ENCODE measurements at places on chromosomes 5 and 9.
A peak's percentile ranks its signal among the peaks of the same experiment; 100 is the strongest.

DNA sequence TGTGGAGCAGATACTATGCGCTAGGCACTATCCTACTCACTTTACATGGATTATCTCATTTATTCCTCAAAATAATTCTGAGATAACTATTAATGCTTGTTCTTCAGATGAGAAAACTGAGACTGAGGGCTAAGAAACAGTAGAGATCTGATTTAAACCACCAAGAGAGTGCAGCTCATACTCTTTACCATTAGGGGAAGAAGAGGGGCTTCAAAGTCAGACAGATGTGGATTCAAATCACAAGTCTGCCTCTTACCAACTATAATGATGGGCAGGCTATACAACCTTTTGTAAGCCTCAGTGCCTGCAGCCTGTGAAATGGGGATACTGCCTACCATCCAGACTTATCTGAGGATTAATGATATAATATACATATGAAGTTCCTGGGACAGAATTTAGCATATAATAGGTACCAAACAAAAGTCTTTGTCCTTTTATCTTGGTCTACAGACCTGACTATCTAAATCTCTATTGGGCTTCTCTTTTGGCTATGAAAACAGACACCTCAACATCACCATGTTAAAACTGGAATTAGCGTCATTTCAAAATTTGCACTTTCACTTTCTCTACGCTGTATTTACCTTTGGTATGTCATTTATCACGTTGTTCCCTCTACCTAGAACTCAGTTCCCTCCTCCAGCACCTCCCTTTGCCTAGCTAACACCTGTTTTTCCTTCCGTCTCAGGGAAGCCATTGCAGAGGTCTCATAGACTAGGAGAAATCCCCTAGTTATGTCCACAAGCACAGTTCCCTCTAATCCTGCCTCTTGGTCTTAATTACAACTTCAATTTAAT, 13.8 kb upstream of the TMEM267 start:
- no peak for DNase-seq

GRCh38 chr9:76560481-76560922, 101.5 kb downstream of the GCNT1 start:
- no peak for DNase-seq

GRCh38 chr9:130668659-130669058, 4.3 kb downstream of the PRDM12 start:
- DNase-seq = no peak

DNA sequence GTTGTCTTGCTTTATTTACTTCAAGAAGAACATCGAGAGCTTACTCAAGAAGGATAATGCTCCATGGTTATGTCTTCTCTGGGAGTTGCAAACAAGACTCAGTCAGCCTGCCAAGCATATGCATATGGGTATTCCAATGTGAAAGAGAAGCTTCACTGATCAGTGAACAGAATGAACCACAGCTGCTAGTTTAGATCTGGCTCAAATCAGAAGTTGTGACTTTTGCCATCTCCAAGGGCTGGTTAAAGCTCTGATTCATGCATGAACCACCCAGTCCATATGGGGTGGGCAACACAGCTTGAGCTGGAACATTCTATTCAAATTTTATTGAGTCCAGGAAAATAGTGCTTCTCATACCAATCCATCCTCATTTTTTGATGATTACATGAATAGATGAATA, 50.0 kb downstream of the ATPSCKMT start:
- DNase-seq = no peak

GRCh38 chr9:94135222-94135621, 51.0 kb downstream of the PTPDC1 start:
- no peak for DNase-seq

- no peak for DNase-seq
Observed at GRCh38 chr5:9314558-9314957, 231.3 kb downstream of the SEMA5A start.

GRCh38 chr5:55936100-55936693, 58.6 kb downstream of the IL6ST start:
- DNase-seq = peak; percentile 74

DNA sequence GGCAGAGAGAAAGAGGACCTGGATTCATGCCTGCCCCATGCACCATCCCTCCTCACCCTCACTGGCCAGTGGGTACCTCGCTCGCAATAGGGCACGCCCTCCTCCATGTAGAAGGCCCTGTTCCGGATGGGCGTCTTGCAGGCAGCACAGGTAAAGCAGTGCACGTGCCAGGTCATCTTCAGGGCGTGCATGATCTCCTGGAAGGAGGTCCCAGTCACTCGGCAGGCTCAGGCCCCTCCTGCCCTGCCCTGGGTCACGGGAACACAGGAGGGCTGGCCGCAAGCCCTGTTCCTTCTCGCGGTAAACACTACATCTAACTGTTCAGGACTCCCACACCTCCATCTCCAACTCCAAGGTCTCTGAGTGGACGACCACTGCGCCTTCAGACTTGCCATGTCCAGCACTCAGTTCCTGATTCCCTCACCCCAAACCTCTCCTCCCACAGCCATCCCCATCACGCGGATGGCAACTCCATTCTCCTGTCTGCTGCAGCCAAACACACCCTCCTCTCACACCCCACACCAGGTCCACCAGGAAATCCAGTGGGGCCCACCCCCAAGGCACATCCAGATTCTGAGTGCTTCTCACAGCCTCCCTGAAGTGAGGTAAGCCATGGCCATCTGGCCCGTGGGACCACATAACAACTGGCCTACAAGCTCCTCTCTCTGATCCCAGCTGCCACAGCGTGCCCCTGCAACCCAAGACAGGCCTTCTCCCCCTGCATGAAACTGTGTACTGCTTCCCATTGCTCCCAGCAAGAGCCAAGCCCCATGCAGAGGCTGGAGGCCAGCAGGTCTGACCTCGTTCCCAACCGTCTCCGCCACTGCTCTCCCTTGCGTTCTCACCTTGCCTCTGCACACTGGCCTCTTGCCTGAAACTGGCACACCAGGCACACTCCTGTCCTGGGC, 10.8 kb upstream of the DBN1 start:
- DNase-seq = no peak

DNA sequence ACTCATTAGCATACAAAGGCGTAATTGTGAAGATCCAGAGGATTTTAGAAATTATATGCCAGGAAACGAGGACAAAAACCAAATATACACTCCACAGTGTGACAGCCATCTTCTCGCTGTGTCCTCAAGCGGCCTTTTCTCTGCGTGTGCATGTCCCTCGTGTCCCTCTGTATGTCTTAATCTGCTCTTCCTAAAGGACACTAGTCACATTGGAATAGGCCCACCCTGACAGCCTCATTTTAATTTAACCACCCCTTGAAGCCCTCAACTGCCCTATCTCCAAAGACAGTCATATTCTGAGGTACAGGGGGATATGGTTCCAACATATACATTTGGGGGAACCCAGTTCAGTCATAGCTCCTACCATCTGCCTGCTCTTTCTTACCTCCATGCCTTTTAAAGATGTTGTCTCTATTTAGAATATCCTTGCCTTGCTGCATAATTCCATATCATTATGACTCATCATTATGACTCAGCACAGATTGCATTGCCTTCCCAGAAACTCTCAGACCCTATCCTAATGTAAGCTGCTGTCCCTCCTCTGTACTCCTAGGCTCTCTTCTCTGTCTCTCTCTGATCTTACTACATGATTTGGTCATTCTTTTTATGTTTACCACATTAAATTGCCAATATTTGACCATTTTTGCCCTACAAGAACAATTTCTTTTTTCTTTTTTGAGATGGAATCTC, 210.9 kb downstream of the AOPEP start:
- no peak for DNase-seq

DNA sequence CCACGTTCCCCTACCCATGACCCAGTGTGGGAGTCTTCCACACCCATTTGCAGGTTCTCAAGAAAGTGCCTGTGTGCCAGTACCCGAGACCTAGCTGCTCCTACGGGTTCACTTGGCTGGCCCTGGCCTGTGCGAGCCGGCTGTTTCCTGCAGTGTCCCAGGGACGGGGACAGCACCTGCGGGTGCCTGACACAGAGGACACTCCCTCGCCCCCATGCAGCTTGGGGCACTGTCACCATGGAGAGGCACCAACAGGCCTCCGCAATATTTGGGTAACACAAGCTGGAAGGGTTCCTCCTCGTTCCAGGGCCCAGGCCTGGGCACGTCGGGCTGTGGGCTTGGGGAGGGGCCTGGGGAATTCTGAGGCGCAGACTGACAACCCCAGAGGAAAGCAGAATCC, 41.4 kb downstream of the DUSP1 start:
- DNase-seq = no peak

- DNase-seq = no peak
Observed at GRCh38 chr5:178590924-178591423, 781 bp upstream of the COL23A1 start.

DNA sequence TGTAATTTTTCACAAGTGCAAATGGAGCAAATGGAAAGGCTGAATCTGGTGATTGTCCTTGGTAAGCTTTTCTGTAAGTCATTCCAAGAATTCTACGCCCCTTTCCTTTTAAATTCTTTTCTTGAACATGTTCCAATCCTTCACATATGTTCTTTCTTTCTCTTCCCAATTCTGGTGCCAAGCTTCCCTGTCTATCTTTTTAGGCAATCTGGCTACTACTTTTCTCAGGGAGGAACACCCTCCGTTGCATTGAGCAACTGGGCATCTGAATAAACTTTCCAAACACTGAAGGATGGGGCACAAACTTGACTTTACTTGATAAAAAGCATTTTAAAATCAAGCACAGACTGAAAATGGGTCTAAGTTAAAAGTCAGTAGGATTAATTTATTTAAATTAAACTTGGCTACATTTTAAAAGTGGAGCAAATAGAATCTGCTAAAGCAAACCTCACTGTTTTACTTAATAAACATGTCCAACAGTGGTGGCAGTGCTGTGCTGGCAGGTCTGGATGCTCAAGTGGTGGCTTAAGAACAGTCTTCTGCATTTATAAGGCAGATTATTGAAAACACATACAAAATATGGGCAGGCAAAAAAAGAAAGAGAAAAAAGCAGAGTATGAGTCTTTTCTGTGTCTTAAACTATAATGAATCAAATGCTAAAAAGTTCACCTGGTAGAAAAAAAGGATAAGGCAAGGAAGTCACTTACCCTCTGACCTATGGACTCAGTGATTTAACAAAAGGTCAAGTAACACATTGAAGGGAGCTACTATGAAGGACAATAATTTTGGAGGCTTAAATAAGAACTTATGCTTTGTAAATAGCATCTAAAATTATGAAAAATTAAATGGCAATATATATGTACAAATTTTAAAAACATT, 5.4 kb downstream of the ELL2 start:
- DNase-seq = no peak

DNA sequence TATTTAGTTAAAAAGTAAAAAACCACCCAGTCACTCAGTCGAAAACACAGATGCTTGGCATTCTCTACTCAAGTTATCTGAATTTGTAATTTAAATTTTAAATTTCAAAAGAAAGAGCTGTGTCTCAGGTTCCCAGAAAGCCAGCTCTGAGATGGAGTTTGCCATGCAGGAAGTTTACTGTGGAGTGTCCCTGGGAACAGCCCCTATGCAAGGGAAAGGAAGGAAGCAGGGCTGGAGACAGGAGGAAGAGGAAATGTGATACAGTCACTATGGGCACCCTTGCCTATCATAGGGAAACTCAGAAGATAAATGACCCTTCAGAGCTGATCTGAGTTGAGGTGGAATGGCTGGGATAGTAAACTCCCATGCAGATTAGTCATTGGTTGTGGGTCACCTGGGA, 408.8 kb upstream of the ACTBL2 start:
- no peak for DNase-seq

- no peak for DNase-seq
Observed at GRCh38 chr5:158888206-158888605, 211.5 kb downstream of the EBF1 start.

GRCh38 chr5:172941067-172941516, 18.1 kb upstream of the RPL26L1 start:
- no peak for DNase-seq

DNA sequence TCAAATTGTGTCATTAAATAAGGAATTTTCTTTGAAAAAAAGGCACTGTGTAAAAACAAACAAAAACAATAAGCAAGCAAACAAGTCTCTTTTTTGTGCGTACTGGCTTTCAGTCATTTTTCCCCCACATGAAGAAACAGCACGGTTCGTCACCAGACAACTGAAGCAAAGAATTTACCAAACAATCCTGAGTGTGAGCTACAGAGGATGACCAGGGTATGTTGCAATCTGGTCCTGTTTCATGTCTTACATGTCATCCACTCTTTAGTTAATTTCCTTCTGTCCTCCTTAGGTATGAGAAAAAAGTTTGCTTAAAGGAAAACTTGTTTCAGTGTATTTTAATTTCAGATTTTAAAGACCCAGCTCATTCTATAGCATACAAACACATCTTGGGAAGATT, 1080.7 kb upstream of the NUDT12 start:
- peak; percentile 35 for DNase-seq

DNA sequence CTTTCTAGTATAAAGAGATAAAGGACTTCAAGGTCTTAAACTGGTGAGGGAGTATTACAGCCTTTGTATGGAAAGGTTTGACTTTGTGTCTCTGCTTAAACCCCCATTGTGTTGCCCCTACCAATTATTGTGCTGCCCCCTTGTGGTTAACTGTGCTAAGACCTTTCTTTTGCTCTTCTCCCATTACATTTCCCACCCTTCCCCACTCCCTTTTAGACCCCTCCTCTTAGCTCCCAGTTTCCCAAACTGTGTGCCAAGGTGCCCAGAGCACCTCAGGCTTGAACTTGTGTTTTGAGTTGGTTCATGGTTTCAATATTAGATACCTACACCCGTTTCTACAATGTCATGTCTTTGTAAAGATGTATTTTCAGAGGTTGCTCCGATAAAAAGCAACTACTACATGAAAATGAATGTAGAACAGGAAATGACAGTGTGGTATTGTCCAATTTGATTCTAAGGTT, 2.9 kb downstream of the JAK2 start:
- DNase-seq = peak; percentile 52

- no peak for DNase-seq
Observed at GRCh38 chr5:148796936-148797335, 29.5 kb upstream of the ADRB2 start.

GRCh38 chr5:14501353-14502293, 80.0 kb upstream of the OTULINL start:
- no peak for DNase-seq

- no peak for DNase-seq
Observed at GRCh38 chr9:16680975-16681651, 189.4 kb downstream of the BNC2 start.

DNA sequence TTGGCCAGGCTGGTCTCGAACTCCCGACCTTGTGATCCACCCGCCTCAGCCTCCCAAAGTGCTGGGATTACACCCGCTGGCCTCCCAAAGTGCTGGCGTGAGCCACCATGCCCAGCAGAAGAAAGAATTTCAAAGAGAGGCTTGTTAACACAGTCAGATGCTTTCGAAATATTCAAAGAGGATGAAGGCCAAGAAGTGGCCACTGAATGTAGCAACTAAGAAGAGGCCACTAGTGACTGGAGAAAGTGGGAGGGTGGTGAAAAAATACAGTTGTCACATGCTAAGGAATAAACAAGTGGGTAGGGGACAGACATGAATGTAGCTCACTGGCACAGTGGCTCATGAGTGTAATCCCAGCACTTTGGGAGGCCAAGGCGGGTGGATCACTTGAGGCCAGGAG, 13.0 kb upstream of the TPM2 start:
- DNase-seq = no peak

GRCh38 chr9:121464968-121465367, 34.7 kb downstream of the GGTA1 start:
- DNase-seq = no peak

GRCh38 chr9:28413471-28413870, 840.2 kb upstream of the C9orf72 start:
- no peak for DNase-seq
